ENCODE measurements at places on chromosomes 1 and 21.
A peak's percentile ranks its signal among the peaks of the same experiment; 100 is the strongest.

DNA sequence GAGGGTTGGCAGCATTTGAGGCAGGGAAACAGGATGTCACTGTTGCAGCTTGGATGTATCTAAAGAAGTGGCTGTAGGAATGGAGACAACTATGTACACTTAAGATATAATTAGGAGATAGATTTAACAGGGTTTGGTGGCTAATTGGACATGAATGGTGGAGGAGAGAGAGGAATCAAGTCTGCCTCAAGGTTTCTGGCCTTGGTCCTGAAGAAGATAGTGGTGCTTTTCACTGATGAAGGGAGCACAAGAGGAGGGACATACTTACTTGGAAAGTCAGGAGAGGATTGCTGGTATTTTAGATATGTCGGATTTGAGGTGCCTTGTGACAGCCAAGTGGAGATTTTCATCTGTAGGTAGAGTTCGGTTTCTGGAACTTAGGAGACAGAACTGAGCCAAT is 123.9 kb downstream of the ST6GALNAC3 start:
- no peak for DNase-seq

- no peak for DNase-seq
Measured at GRCh38 chr1:245537992-245538391, 383.2 kb downstream of the KIF26B start.

GRCh38 chr1:115314765-115315164 is 23.3 kb downstream of the NGF start:
- no peak for DNase-seq

DNA sequence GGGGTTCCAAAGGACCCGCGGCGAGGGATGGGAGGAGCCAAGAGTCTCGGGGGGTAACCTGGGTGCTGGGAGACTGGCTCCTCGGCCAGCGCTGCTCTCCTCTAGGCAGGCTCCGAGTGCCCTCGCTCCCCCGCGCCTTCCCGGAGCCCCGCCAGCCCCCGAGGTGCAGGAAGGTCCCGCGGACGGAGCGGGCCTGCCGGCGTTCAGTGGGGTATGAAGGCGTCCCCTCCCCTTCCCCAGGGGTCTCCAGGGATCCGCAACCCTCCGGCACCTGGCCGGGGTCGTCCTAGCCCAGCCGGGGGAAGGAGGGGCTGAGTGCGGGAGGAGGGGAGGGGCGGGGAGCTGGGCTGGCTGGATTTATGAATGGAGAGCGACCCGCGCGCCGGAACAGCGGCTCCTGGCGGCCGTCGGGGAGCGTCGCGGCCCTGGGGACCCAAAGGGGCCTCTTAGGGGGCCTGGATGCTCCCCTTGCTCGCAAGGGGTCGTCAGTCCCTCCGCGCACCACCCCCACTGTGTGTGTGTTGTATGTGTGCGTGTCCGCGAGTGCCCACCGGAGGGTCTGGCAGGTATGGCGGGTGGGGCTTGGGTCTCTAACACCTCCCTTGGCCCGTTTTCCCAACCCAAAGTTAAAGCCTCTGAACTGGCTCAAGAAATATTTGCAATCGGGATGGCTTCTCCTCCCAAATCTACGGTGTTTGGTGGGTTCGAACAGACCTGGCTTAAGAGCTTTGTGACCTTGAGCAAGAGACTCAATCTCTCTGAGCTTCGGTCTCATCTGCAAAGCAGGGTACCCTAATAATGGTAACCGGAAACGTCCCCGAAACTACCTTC is 642 bp downstream of the HCRTR1 start:
- peak; percentile 29 for DNase-seq

GRCh38 chr1:39933956-39934941 is 20.7 kb upstream of the MFSD2A start:
- DNase-seq, result peak; percentile 99

DNA sequence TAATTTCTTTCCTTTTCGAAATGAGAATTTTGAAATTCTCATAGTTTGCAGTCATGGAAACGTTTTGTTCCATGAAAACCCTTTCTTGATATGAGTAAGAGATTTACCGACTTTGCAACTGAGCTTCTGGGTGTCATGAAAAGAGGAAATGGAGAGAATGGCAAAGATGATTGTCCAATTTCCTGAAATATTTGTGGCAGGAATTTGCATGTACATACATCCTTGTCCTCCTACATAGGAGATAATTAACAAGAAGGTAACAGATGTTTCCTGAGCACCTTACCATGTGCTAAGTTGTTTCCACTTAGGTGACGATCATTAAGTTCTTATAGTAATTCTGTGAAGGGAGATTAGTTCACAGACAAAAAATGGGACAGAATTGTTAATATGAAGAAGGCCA is 170.7 kb downstream of the NEGR1 start:
- DNase-seq, result no peak

DNA sequence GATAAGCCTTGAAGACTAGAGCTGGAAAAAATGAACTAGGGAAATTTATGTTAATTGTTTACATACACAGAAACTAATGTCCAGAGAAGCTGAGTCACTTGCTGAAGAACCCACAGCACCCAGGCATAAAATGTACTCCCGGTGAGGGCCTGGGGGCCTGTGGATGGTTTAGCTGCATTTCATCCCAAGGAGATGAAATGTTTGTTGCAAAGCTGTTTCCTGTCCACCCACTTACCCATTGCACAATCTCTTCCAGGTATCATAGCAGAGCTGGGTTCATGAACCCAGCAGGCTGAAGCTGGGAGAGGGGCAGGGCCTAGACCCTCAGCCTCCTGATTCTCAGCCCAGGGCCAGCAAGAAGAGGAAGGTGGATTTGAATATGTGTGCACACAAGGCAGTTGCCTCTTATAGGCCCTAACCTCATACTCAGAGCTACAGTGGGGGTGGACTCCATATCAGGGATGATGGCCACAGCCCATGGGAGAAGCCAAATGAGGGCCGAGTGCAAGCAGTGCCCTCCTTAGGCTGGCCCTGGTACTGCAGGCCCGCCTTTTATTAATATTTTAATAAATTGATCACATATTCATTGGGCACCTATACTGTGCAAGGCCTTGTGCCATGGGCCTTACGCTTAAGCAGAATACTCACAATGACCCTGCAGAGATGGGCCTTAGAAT is 110.8 kb downstream of the LACTBL1 start:
- DNase-seq, result peak; percentile 80

GRCh38 chr1:55200667-55201066 is 14.5 kb downstream of the USP24 start:
- DNase-seq, result no peak

GRCh38 chr1:178046591-178047270 is 47.2 kb upstream of the RASAL2 start:
- DNase-seq, result no peak

DNA sequence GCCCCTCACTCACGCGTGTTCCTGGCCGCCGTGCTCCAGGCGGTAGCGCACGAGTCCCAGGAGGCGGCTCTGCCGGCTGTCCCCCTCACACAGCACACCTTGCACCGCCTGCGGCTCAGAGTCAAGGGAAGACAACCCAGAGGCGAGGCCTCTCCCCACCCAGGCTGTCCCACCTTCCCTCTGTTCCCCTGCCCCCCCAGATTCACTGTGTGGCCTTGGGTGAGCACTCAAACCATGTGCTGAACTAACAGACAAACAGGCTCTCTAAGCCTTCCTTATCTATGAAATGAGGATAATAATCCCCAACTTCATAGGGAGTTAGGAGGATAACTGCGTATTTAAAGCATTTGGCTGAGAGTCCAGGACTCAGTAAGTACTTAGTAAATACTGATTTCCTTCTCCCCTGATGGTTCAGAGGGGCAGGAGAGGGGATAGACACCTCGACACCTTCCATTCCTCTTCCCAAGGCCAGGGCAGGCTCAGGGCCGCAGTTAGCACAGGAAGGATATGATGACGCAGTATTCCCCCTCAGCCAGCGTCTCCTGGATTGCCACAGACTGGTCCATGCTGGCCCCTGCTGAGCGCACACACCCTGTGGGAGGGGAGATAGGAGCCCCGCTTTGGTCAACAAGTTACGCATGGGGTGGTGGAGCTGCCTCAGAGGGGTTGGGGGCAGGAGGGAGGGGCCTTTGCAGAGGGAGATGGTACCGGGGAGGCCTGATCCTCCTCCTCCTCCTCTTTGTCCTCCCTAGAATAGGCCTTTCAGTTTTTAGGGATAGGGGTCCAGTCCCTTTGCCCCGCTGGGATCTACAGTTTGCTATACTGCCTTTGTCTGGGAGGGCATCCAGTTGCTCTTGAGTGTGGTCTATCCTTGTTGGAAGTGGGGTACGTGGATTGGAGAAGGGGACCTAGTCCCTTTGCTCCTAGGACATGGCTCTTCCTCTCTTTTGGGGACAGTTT is 830 bp downstream of the INPP5B start:
- DNase-seq, result peak; percentile 25

GRCh38 chr1:244054924-244055263 is 3.8 kb downstream of the ZBTB18 start:
- no peak for DNase-seq

DNA sequence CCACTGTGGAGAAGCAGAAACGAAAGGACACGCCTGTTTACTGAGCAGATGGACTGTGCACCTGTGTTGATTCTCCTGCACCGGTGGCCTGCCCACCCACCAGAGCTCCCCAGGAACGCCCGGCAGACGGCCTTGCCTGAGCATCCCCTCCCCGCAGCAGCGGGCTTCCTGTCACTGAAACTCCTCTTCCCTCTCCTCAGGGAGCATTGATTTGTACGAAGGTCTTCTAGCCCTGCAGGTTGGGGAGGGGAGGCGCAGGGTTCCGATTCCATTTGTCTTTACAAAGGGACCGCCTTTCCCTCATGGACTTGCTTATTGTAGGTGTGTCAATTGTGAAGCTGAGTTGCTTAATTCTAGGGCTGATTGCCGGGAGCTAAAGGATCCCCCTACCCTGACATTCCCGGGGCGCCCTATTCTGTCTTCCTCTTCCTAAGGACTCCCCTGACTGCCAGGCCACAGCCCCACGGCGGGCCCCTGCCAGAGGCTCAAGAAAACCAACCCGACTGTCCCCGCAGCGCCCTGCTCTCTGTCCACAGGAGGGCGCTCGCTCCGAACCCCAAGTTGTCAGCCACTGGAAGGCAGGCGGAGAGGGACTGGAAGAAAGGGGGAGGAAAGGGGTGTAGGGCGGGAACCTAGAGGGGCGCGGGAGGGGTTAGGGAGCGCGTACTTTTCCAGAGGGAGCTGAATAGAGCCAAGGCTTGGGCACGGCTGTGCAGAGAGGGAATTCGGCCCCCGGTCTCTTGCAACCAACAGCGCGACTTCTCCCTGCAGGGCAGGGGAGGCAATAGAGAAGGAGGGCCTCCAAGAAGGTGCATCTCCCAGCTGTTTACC is 2.8 kb downstream of the S100A6 start:
- DNase-seq, result peak; percentile 76

DNA sequence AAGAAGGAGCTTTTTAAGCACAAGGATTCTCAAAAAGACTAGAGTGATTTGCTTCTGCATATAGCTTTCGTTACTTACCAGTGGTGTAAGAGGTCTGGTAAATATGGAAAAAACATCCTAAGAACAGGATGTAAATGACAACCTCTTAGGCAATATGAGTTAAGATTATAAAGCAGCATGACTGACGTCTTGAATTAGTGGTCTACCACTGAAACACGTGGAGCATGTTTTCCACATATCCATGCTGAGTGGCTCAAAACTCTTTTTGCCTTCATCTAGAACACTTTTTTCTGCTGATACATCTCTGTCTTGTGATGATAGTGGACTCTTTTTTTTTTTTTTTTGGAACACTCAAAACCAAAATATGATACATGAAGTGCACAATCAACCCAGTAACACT is 44.6 kb downstream of the RCAN1 start:
- peak; percentile 87 for DNase-seq

DNA sequence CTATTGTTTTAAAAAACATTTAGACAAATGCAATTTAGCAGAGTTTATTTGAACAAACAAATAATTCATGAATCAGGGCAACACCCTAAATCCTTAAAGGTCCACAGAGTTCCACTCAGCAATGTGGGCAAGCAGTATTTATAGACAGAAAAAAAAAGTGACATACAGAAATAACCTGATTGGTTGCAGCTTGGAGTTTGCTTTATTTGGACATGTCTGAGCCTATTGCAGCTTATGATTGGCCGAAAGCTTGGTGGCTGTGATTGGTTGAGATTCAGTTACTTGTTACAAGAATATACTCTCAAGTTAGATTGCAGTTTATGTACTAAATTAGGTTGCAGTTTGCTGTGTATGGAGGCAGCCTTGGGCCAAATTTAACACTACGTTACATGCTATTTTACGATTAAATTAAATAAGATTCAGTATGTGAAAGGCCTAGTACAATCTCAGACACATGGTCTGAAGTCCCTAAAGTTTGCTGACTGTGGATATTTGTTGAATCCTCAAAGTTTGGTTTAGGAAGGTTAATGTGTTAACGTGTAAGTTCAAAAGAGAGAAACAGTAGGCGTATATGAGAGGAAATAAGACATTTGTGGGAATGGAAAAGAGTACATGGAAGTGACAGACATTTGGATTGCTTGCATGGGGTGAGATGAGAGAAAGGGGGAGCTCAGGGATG is 6.9 kb upstream of the CAMSAP2 start:
- DNase-seq, result no peak

DNA sequence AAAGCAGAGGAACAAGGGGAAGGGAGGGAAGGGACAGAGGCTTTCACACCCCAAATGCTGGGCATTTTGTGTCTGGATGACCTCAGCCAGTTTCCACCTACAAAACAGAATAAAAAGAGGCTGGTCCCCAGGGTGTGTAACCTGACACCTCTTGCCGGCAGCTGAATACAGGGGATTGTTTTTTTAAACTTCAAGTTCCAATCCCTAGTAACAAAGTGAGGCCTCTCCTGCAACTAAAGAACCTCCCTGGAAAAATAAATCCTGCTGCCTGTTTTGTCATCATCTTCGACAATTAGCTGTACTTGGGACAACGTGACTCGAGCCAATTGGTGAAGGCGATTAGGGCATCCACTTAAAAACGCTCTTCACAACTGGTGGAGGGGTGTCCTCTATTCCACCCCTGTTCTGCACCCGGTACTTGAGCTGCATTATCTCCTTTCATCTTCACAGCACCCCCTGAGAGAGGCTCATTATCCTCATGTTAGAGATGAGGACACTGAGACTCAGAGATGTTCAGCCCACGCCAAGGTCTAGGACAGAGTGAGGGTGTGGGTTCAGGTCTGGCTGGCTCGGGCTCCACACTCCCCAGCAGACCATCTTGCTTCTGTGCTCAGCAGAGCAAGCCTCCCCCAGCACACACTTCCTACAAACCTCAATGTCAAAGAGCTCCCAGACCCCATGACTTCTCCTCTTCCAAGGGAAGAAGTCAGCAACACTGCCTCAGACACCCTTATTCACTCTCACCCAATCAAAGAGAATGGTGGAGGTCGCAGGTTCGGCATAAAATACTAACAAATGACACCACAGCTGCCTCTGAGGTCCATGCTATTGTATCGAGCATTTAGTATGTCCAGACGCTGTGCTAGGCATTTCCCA is 15.2 kb downstream of the ITPKB start:
- no peak for DNase-seq

GRCh38 chr21:45075596-45076244 is 1.3 kb downstream of the ADARB1 start:
- no peak for DNase-seq

All from inflammatory macrophage (primary cell).